C1 segment of cervical spinal cord (tissue), 14 donors: ENCODE measurements at places on chromosomes 2 and 18.

- no peak for DNase-seq
Measured at GRCh38 chr2:188582211-188582610, 290.5 kb downstream of the GULP1 start.

GRCh38 chr2:54876764-54877163 lies 153.3 kb downstream of the EML6 start:
- no peak for DNase-seq

- DNase-seq, result no peak
Measured at GRCh38 chr2:145961846-145962245, 1441.9 kb upstream of the ZEB2 start.

GRCh38 chr2:216754812-216755211 lies 59.5 kb upstream of the IGFBP5 start:
- DNase-seq, result no peak

DNA sequence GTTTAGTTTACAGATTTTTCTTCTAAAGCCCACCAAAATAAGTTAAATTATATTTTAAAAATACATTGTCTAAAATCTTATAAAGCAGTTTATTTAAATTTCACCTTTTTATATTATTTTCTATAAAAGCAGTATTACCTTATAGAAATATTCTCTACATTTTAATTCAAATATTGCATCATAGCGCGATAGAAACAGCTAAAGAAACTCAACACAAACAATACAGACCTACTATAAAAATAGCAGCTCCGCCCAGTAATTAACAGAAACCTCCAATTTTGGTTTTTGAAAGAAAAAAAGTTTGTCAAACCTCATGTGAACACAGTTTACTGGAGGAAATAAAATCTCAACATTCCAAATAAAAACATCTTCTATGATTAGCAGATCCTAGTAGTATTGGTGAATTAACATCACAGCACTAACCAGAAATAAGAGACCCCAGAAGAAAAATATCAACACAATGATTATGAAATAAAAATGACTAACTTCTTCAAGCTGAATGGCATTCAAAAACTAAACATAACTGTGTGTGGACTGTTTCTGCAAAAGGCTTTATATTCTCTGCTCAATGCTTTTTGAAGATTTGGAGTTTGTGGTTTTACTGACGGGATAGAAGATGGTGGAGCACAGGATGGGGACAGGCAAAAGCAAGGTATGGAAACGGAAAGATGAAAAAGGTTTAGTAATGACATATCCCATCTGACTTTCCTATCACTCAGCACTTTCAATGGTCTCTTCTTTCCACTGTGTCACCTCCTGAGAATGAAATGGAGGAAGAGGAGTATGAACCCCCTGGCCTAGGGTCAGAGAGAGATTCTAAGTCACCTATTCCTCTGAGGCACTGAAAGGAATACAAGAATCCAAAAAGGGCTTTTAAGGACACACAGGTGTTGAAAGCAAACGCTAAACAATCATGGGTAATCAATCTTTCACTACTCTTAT lies 17.5 kb downstream of the MAP4K3 start:
- DNase-seq, result no peak

- DNase-seq, result no peak
Measured at GRCh38 chr2:189829102-189829833, 45.0 kb downstream of the PMS1 start.

DNA sequence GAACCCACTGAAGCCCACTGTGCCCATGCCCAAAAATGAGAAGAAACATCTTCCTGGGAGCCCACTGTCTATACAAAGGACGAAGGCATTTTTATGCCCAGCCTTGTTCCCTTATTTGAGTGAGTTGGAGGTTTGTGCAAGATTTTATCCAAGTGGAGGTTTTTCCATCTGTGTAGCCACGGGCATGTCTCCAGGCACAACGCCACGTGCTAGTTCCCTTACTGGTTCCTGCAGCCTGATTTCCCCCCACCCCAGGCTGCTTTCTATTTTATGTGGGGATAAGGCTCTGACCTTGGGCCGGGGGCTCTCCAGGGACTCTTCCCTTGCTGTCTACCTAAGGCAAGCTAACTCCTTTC lies 22.2 kb upstream of the TXNL4A start:
- DNase-seq, result no peak

DNA sequence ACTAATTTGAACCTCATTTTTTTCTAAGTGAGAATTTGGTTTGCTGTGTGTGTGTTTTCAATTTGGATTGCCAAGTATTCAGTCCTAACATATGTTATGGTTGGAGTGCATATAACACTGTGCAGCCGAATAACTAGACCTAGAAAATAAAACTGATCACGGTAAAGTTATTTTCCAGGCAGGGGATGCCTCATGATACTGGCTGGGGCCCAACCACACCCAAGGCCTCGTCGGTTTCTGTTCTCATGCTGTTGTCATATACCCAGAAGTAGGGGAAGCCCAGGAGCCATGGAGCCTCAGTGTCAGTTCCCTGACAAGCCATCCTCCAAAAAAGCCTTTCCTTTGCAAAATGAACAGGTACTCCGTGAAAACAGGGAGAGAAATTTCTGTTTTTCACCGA lies 160.2 kb downstream of the GBX2 start:
- no peak for DNase-seq

- no peak for DNase-seq
Measured at GRCh38 chr2:176653479-176654443, 384.5 kb downstream of the MTX2 start.

DNA sequence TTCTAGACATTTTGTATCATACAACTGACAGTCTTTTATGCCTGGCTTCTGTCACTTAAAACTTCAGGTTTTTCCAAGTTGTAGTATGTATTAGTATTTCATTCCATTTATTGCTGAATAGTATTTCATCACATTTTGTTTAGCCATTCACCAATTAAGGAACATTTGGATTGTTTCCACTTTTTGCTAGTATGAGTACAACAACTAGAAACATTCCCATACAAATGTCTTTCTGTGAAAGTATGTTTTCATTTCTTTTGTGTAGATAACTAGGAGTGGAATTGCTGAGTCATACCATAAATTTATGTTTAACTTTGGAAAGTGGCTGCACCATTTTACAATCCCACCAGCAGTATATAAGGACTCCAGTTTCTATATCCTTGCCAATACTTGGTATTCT lies 135.9 kb downstream of the ATAD2B start:
- DNase-seq, result no peak

- DNase-seq, result no peak
Measured at GRCh38 chr18:2123077-2123476, 448.2 kb downstream of the METTL4 start.
